ENCODE measurements at places on chromosomes 1 and 21.

- DNase-seq: no peak
Observed at GRCh38 chr1:247542811-247543210, 6.1 kb upstream of the GCSAML start.

DNA sequence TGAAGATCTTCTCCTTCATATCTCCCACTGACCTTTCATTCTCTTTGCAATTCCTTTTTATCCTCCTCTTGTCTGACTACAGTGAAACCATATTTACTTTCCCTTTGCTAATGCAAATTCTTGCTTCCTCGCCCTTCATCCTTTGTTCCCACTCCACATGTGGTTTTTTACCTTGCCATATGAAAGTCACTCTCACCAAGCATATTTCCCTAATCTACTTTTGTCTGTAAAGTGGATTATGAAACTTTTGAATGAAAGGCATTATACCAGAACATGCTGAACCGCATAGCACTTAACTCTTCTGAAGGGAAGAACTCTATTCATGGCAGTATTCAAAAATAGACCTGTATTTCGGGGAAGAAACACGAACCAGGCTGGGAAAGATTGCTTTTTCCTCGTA, 8.0 kb upstream of the TMPRSS15 start:
- no peak for DNase-seq

DNA sequence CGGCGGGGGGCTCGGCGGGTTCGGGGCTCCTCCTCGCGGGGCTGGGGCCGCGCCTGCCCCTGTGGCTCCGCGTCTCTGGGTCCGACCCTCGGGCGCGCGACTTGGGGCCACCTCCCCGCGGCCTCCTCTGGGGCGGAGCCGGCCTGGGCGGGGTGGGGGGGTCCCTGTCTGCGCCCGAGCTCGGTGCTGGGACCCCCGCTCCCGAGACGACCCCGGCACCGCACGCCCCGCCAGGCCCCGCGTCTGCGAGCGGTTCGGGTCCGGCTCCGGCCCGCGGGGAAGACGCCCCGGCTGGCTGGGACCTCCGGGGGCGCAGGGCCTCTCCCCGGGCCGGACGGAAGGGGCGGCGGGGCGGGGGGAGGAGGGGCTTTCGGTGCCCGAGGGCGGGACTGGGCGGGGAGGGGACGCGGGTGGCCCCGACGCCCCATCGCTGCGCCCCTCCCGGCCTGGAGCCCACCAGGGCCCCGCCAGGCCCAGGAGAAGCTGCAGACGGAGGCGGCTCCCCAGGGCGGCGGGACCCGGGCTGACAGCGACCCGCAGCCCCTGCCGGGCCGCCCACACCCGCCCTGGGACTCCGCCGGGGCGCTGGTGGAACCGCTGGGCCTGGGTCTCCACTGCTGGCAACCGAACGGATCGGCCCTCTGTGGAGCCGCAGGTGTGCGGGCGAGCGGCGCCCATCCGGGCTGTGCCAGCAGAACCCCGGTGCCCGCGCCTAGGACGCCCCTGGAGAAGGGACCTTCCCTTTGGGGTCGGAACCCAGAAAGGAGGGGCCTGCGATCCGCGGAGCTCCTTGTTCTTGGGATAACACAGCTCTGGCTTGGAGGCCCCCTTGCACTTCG, 610 bp downstream of the COL6A2 start:
- no peak for DNase-seq

DNA sequence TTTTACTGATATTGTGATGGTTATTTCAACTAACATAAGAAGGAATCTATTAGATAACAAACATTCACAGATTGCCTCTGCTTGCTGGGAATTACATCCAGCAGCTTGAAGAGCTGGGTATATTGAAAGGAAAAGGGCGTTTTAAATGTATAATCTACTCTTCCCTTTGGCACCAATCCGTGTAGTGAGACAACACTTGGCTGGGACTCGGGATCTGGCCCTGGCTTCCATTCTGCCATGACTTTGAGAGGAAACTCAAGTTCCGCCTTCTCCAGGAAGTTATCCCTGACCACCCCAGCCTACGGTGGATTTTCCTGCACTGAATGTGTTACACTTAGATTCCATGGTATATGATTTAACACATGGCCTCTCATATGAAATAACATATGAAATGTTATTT, 86.9 kb upstream of the UBE2U start:
- no peak for DNase-seq

GRCh38 chr1:240244968-240245628, 153.4 kb downstream of the FMN2 start:
- DNase-seq: no peak

Measured in foreskin keratinocyte (primary cell).